ENCODE measurements at places on chromosomes 5 and 9.

GRCh38 chr5:172641359-172642050 is 442 bp downstream of the NEURL1B start:
- DNase-seq, result no peak

GRCh38 chr5:98865690-98866089 is 63.1 kb downstream of the CHD1 start:
- no peak for DNase-seq

DNA sequence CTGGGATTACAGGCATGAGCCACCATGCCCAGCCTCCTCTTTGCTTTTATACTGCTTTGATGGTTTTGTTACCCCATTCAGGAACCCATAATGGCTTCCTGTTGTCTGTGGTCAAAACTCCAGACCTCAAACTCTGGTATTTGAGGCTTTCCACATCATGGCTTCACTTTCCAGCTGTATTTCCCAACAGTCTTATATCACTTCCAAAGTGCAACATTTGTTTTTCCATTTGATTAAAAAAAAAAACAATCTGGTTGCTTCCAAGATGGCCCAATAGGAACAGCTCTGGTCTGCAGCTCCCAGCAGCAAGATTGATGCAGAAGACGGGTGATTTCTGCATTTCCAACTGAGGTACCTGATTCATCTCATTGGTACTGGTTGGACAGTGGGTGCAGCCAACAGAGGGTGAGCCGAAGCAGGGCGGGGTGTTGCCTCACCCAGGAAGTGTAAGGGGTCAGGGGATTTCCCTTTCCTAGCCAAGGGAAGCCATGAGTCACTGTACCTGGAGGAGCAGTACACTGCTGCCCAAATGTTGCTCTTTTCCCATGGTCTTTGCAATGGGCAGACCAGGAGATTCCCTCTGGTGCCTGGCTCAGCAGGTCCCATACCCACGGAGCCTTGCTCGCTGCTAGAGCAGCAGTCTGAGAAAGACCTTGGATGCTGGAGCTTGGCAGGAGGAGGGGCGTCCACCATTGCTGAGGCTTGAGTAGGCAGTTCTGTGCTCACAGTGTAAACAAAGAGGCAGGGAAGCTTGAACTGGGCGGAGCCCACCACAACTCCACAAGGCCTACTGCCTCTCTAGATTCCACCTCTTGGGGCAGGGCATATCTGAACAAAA is 458.4 kb downstream of the KDM4C start:
- peak; percentile 10 for DNase-seq

DNA sequence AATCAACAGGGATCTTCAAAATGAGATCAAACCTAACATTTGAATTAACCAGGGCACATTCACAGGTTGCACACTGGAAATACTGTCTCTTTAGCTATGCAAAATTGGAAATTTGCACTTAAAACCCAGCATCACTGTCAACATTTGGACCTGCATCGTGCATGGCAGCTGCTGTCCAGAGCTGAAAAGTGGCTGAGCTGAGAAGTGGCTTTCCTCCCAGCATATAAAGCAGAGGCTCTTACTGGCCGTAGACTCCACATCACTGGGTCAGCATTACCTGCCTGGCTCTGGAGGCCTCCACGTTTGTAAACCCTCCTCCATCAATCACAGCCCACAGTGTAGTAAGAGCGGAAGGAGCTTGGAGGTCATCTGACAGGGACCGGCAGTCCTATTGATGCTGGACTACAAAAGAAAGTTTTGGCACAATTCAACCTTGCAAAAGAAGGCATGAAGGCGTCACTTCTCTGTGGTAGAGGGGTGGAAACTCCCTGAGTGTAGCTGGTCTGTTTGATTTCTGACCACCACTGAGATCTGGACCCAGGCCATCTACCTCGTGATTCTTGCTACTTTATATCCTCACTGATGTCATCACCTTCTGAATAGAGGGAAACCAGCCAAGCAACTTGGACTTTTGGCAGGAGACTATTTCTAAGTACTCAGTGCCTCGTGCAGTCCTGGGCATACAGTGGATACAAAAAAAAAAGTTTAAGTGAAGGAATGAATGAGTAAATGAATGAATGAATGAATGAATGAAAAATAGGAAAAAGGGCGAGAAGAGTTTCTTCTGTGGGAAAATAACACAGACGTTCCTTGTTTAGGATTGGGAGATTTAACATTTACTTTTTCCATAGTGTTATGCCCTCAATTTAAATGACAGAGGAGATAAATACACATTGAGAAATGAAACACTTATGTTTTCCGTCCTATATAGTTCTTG is 14.8 kb downstream of the RASEF start:
- DNase-seq, result no peak

GRCh38 chr9:37377688-37378612 is 44.5 kb upstream of the GRHPR start:
- DNase-seq, result no peak

DNA sequence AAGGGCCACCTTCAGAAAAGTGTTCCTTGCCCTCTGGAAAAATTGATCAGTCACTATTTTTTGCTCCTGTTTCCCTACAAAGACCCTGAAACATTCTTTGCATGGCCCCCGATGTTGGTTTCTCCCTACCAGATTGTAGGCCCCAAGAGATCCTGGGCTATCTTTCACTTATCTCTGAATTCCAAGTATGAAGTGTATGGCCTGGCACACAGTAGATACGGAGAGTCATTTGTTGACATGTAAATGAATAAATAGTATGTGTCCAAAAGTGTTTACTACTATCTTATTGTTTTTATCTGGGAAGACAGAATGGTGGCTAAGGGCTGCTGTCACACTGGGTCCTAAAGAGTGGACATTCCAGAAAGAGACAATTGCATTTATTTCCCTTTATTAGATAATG is 7.4 kb upstream of the ANKDD1B start:
- no peak for DNase-seq

DNA sequence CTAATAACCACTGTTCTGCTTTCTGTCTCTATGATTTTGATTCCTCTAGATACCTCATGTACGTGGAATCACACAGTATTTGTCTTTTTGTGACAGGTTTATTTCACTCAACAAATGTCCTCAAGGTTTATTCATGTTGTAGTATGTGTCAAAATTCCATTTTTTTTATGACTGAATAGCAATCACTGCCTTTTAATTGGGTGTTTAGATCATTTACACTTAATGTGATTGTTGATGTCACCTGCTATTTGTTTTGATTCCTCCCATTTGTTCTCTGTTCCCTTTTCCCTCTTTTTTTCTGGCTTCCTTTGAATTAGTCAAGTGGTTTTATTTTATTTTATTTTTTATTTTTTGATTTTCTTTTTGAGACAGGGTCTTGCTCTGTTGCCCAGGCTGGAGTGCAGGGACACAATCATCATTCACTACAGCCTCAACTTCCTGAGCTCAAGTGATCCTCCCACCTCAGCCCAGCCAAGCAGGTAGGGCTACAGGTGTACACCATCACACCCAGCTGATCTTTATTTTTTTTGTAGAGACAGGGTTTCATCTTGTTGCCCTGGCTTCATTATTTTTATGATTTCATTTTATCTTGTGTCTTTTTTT is 41.6 kb downstream of the LHX3 start:
- DNase-seq, result no peak

- no peak for DNase-seq
Observed at GRCh38 chr9:132743931-132744479, 73.7 kb downstream of the GTF3C4 start.

DNA sequence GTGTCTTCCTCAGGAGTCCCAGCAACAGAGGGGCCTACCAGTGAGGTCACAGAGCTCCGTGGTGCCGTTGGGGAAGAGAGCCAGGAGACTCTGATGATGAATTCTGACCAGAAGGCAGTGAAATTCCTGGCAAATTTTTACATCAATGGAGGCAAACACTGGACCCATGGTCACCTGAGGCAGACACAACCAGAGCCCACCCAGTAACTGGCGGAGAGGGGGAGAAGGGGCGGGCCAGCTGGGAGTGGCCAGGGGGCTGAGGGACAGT is at the start of gene STPG3:
Gene STPG3 (plus strand): TSS at position 93 of the 268 bp plus-strand sequence. CDS start 1 bp downstream, at position 94.
- no peak for DNase-seq

GRCh38 chr9:33731625-33732024 is 63.7 kb upstream of the PRSS3 start:
- DNase-seq, result no peak

DNA sequence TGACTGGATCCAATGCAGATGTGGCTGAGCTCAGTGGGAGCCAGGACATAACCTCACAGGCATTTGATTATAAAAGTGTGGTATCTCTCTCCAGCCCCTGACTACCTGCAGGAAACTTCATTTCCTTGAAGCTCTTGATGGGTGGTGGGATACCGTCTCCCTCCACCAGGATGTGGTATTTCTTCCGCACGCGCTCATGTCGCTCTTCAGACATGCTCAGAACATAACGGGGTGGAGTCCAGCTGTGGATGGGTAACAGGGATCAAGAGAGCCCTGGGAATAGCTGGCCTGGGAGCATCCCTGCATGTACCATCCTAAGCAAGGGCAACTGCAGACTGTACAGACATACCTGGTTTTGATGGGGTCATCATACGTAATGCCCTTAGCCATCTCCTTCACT is 1.2 kb downstream of the DDX41 start:
- no peak for DNase-seq

- DNase-seq, result no peak
Observed at GRCh38 chr9:18699764-18700163, 225.8 kb downstream of the ADAMTSL1 start.

DNA sequence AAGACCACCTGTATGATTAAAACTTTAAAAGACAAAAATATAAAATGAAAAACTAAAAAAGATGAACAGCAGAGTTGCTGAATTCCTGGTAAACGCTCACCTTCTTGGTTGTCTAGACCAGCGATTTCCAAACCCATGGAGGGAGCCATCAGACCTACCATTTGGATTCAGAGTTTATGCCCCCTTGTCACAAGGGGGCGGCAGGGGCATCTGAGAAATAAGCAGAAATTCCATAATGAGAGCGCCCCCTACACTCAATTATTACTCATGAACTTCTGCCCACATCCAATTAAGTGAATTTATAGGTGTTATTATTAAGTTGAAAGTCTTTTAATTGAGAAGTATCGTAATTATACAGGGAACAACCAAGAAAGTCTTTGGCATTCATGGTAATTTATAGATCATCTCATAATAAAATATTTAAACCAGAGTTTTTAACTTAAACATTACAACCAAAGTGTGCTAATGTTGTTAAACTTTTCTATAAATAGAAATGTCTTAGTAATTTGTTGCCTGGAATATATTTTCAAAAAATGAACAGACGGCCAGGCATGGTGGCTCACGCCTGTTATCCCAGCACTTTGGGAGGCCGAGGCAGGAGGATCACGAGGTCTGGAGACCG is 35.2 kb upstream of the SPATA31C2 start:
- peak; percentile 42 for DNase-seq

DNA sequence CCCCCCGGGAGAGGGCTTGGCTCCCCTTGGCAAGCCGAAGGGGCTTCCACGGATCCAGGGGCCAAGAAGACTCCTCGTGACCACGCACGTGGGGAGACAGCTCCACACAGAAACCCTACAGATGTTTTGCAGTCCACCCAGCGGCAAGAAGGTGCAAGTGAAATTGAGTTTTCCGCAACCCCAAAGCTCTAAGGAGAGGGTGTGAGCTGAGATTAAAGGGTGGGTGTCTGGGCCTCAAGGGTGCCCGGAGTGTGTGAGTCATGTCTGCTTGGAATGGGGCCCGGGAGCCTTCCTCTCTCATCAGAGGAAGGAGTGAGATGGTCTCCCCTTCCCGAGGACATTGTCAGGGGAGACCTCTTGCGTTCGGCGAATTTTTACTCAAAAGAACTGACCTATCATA is 79.1 kb downstream of the OLFM1 start:
- DNase-seq, result no peak

GRCh38 chr9:14831074-14831473 is 79.2 kb downstream of the FREM1 start:
- DNase-seq, result no peak

- no peak for DNase-seq
Observed at GRCh38 chr9:37424204-37424685, 1.7 kb downstream of the GRHPR start.

DNA sequence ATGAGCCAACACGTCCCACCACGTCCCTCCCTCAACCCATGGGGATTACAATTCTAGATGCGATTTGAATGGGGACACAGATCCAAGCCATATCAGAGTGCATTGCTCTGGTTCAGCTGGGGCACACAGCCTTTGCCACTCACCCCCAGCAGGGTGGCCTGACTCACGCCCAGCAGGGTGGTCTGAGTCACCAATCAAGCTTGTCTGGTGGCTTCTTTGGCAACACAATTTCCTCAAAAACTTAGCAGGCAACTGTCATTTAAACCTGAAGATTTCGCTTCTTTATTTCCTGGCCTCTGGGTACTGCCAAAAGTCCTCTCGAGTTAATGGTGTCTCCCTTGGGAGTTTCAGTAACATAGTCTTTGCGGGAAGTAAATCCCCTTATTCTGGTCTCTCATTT is 16.3 kb upstream of the SEMA5A start:
- DNase-seq, result no peak

DNA sequence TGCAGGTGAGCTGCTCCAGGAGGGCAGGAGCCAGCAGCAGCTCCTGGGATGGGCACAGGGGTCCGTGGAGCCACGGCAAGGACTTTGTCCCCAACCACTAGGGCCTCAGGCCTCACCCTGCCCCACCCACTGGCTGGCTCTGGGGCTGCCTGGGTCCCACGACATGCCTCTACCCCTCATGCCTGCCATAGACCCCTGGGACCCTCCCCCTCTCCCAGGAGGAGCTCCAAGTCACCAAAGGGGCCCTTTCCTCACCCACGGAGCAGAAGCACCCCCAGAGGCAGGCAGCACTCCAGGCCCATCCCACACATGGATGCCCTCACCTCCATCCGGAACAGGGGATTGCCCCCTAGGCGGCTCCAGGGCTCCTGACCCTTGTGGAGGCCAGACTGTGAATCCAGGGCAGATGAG is 6.5 kb downstream of the ABCA2 start:
- DNase-seq, result no peak

- DNase-seq, result no peak
Observed at GRCh38 chr5:117102591-117102990, 528.0 kb upstream of the SEMA6A start.

DNA sequence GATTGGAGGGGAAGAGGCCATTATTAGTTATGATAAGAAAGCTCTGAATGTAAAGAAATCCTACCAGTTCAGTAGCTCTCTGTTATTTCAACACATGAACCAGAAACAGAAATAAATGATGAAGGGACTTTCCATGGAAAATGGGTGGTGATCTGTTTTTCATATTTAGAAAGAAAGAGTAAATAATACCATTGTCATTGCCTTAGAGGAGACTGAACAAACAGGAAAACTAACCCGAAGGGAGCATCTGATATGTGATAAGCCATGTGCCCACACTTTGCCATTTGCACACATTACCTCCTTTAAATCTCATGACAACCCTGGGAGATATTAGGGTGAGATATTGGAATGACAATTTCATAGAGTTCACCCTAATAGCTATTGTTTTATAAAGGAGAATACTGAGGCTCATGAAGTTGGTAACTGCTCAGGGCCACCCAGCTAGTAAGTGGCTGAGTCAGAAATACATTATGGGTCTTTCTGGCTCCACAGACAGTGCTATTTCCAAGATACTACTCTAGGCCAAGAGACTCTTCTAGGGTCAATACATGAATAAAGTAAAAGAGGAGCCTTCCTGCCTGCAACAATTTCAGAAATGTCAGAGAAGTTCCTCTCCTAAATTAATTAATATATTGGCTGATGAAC is 111.0 kb upstream of the SLIT3 start:
- no peak for DNase-seq

GRCh38 chr5:80867233-80867632 is 92.9 kb upstream of the RASGRF2 start:
- no peak for DNase-seq

All from stimulated activated CD4-positive, alpha-beta T cell treated with anti-CD3 and anti-CD28 coated beads, Interleukin-4, amount 100 ng/mL, for 4 hours (primary cell).